Immature natural killer cell (primary cell): ENCODE measurements at places on chromosomes 13 and 19.

GRCh38 chr13:77999746-78000145 is 81.1 kb upstream of the EDNRB start:
- no peak for DNase-seq

DNA sequence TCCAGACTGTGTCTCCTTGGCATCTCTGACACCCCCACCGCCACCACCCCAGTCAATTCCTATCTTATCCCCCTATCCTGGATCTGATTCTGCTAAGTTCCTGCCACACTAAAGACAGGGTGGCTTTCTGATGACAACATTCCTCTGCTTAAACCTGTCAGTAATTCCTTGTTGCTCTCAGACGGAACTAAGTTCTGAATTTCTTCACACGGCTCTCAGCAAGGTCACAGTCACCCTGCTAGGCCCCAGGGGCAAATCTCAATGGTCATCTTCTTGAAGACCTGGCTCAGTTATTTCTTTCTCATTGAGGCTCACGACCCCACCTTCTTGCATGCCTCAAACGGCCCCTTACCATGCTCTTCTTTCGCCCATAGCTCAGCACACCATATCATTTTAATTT is 7.6 kb downstream of the ALOX5AP start:
- DNase-seq = no peak

GRCh38 chr13:73913751-73914518 is 220.3 kb downstream of the KLF12 start:
- DNase-seq = no peak

GRCh38 chr19:53867225-53868090 is at the start of gene MYADM:
Gene MYADM (plus strand): TSS chr19:53867883. CDS start chr19:53873530, 5,647 bp downstream.
- DNase-seq = peak; percentile 100

DNA sequence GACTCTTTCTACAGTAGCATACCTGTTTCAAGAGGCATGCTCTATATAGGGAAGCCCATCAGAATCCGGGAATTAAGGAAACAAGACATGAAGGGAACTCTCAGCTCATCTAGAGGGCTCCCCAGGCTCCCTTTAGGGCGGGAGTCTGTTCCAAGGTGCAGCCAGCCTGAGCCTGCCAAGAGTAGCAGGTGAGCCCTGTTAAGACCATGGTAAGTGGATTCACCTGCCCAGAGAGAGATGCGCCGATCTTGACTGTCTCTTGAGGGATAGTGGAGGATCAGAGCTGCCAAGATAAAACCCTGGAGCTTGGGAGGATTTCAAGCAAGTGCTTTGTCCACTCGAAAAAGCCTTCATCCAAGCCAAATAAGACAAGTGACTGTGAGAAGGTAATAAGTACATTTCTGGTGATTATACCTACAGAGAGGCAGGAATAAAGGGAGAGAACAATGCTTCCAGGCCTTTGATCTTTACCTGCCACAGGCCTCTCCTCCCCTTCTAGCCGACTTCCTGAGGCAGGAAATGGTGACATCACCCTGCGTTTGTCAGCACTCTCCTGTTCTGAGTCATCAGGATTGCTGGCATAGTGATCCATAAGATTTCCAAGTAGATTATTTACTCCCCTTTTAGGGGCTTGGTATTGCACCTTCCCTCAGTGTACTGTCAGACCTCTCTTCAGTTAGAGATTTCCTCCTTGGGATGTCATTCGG is 31.5 kb downstream of the KLF5 start:
- DNase-seq = no peak

DNA sequence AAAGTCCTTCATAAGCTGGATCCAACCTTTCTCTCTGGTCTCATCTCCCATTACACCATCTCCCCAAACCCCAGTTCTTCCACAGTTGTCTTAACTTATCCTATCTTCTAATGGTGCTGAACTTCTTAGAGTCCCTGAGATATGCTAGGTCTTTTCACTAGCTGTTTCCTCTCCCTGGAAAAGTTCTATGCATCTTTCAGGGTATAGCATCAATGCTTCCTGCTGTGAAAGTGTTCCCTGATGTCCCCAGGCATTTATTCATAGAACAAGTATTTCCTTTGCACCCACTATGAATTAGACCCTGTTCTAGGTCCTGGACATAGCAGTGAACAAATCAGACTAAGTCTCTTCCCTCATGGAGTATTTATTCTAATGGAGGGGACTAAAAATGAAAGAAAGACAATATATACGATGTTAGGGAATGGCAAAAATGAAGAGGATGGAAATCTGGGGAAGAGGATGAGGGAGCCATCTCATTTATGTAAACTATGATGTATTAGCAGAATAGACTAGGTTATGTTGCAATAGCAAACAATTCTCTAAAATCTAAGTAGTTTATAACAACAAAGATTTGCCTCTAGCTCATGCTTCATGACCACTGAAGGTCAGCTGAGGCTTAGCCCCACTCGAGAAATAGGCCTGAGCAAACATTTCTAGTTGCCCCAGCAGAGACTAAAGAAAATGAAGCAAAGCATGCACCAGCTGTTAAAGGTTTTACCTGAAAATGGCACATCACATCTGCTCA is 120.0 kb downstream of the CYSLTR2 start:
- DNase-seq = no peak

DNA sequence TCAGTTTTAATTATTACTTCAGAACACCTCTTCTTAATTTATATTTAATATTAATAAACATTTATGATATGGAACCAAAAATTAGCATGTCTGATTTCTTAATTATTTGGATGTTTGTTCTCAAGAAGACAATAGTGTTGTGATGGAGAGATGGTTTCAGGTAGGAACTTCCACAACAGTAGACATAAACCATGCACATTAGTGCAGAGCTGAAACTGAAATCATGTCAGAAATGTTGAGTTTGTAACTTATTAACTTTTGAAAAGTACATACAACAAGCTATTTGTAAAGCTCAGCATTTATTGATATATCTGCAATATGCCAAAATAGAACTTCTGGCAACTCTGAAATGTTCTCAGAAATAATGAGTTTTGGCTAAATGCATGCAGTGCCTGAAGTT is 11.8 kb upstream of the EDNRB start:
- DNase-seq = no peak
